ENCODE measurements at places on chromosomes 7 and 10.

- no peak for DNase-seq
Measured at GRCh38 chr10:91022390-91022789, 101.5 kb upstream of the ANKRD1 start.

GRCh38 chr7:5217851-5218331, 27.9 kb downstream of the WIPI2 start:
- no peak for DNase-seq

DNA sequence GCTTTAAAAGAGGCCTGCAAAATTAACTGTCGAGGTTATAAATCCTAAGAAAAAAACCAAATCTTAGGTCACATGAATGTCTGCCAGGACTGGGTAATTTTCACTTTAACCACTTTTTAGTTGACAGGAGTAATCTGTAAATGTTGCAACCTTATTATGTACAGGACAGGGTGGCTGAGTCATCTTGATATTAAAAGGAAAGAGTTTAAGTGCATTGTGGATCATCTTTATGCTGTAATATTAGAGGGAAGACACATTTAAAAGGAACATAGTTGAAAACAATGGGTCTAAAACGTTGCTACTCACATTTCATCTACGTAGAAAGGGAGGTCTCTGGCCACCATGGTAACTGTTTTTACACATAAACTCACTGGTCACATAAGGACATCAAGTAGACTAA, 115.5 kb downstream of the LSMEM1 start:
- DNase-seq: no peak

DNA sequence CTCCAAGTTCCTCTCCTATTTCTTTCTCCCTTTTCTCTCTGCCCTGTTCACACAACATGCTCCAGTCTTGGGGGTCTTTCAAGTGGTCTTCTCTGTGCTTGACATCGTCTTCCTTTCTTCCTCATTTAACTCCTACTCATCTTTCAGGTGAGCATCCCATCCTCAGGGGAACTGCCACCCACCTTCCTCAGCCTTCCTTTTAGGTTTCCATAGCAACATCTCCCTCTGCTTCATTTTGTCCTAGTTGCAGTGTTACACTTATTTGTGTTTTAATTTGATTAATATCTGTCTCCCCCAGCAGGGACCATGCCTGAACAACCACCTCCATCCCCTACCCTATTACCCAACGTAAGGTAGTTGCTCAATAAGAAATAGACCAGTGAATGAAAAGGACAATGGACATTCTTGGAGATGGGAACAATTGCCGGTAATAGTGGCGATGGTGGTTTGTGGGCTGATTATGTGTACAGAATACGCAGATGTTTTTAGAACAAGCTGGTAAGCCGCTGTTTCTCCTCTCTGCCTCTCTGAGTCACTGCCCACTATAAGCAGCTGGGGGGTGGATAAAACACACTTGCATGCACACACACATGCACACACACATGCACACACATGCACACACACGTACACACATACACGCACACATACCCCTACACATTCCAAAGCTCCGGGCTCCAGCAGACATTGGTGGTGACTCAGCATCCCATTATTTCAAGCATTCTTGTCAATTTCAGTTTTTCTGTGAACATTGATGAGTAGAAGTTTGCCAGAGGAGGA, 251.6 kb downstream of the GATA3 start:
- DNase-seq: no peak

- DNase-seq: no peak
Measured at GRCh38 chr10:88866454-88866853, 13.6 kb upstream of the STAMBPL1 start.

GRCh38 chr7:48710995-48711394, 213.4 kb upstream of the CDC14C start:
- no peak for DNase-seq

DNA sequence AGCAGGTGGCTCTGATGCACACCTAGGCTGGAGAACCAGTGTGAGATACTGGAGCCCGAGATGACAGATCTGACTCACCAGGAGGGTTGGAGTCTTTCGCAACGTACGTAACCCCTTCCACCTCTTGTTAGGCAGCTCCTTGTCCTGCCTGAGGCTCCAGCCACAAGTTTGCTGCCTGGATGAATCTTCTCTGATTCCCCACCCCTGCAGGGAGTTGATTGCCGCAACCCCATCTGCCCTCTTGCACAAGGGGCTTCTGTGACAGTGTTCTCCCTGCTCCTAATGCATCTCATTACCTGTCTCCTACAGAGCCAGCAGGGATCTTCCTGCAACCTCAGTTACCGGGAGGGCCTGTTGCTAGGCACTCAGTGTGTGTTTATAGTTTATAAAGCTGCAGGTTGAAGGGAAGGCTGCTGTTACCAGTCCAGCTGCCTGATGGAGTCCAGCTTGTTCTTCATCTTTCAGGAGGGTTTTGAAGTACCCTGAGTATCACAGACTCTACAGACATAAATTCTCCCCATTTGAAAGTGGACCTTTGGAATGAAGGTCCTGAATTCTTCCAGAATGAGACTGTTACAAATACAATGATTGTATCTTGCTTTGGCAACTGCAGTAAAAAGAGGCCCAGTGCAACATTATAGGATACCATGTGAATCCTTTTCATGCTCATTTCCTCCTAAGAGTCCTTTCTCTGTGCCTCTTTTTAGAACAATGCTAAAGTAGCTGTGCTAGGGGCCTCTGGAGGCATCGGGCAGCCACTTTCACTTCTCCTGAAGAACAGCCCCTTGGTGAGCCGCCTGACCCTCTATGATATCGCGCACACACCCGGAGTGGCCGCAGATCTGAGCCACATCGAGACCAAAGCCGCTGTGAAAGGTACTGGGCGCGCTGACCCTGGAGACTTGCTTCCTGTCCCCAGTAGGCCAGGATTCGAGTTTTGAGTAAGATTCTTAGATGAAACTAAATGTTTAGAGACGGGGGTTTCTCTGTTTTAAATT, 6.5 kb downstream of the MDH2 start:
- DNase-seq: no peak

GRCh38 chr7:107394276-107394675, 75.6 kb upstream of the GPR22 start:
- no peak for DNase-seq

GRCh38 chr10:48599830-48600134, 5.1 kb downstream of the ARHGAP22 start:
- no peak for DNase-seq

- DNase-seq: peak; percentile 81
Measured at GRCh38 chr10:109899356-109900331, 23.7 kb downstream of the XPNPEP1 start.

- DNase-seq: no peak
Measured at GRCh38 chr10:125093974-125094705, 66.2 kb downstream of the CTBP2 start.

DNA sequence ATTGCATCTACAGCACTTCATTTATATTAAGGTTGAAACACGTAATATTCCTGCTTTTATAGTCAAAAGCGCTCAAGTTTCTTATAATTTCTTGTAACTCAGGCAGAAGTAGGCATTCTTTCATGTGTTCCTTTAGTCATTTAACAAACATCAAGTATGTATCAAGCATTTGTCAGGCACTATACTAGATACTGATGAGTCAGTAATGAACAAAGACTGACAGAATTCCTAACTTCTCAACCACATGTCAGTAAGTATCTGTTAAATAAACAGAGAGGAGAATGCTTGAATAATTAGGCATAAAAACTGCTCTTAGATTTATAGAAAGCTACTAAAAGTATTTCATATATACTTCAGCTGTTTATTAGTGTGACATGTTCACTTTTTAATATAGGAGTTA, 9.9 kb downstream of the CRPPA start:
- DNase-seq: no peak

- DNase-seq: no peak
Measured at GRCh38 chr7:149772241-149772955, 990 bp downstream of the ZNF467 start.

- DNase-seq: no peak
Measured at GRCh38 chr7:13093160-13093559, 405.7 kb downstream of the ARL4A start.

- DNase-seq: no peak
Measured at GRCh38 chr10:34010891-34011290, 676.4 kb upstream of the NRP1 start.

GRCh38 chr10:126252884-126253610, 135.2 kb downstream of the ADAM12 start:
- peak; percentile 42 for DNase-seq

DNA sequence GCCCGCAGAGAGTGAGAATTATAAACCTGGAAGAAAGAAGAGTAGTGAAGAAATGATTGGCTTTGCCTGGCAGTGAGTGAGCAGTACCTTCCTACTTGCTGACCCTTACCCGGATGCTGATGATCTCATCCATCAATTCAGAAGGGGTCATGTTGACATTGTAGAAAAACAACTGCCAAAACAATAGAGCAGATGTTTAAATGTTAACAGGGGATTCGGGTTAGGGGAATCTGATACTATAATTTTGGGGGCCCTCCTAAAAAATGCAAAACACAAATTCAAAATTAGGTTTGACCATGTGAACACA, 78.1 kb downstream of the MYOF start:
- DNase-seq: no peak

- no peak for DNase-seq
Measured at GRCh38 chr7:66265566-66265965, 60.4 kb downstream of the TPST1 start.

GRCh38 chr7:114842551-114843065, 79.3 kb upstream of the MDFIC start:
- no peak for DNase-seq

- peak; percentile 77 for DNase-seq
Measured at GRCh38 chr7:76155938-76156337, 45.8 kb upstream of the SRRM3 start.

DNA sequence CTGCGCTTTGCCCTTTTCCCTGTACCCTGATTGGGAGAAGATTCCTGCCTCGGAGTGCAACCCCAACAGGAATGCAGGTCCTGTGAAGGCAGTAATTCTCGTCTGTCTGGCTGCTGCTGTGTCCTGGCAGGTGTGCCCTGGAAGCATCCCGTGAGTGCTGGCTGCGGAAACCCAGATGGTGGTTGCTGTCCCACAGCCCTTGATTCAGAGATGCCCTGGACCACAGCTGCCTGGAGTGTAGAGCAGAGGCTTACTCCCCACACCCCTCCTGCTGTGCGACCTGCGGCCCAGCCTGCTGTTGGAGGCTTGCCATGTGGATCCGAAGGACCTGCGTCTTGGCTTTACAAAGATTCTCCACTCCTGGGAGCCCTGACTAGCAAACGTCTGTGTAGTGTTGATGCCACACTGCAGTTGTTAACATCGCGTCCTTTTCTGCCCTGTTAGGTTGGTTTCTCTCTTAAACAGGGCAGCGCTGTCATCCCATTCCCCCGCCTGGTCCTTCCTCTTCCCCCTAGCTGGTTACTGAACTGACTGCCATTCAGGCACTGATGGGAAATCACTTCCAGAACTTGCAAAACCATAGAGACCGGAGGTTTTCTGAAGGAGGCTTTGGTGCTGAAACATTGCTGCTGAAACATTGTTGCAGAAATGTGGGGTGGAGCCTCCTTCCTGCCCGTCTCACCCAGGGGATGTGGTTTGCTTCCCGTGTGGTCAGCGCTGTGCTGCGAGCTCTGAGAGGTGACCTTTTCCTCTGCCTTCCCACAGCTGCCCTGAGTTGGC, 53.3 kb downstream of the DNAJB6 start:
- peak; percentile 90 for DNase-seq

- DNase-seq: no peak
Measured at GRCh38 chr10:53358536-53358935, 586.0 kb upstream of the MBL2 start.

GRCh38 chr7:100515072-100515532, 23.9 kb upstream of the AGFG2 start:
- no peak for DNase-seq

DNA sequence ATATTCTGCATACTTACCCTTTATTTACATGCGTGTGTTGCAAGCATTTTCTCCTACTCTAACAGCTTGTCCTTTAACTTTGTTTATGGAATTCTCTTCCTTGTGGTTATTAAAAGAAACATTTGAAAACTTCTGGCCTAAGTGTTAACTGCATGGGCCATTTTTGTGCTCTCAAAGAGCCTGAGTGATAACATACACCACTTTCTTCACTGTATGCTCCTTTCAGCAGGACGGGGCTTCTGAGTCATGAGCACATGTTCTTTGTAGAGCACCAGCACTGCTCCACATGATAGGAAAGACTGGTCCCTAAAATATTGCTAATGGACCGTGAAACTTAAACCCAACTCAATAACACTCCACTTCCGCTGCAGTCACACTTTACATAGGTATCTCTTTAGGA, 1093.6 kb upstream of the GHITM start:
- DNase-seq: no peak

DNA sequence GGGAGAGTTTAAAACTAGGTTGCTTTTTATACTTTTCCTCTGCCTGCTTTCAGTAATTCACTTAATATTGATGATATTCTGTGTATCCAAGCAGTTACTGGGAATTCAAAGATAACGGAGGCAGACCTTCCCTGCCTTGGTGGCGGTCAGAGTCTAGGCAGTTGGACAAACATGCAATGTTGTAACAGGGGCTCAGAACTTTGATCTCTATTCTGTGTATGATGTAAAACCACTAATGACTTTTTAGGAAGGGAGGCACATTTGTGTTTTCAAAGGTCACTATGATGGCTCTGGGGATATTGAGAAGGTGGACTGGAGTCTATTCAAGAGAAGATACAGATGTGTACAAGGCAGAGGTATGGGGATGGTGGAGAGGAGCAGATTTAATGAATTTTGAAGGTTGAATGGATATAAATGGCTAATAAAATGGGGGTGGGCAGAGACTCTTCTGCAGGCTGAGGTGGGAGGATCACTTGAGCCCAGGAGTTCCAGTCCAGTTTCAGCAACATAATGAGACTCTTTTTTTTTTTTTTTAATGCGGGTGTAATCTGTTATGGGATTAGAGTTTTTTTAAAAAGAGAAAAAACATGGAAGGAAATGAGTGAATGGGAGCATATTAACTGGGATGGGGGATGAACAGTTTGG, 5.7 kb upstream of the PON2 start:
- DNase-seq: no peak

DNA sequence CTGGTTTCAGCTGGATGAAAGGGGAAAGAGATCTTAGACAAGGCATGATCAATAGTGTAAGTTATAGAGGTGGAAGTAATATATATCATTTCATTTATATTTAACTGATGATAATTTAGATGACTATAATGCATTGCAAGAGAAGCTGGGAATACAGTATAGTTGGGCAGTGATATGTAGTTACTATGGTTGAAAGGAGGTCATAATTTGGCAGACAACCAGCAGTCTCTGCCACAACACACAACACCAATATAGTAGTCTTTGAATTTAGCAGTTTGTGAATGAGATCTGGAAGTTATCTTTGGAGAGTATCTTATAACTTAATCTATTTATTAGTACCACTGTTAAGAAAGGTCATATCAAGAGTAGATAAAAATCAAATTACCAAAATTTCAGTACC, 39.9 kb downstream of the TAX1BP1 start:
- no peak for DNase-seq

All from testis (tissue), 5 donors.